Naive thymus-derived CD8-positive, alpha-beta T cell (primary cell): ENCODE measurements at places on chromosomes 6 and 20.

DNA sequence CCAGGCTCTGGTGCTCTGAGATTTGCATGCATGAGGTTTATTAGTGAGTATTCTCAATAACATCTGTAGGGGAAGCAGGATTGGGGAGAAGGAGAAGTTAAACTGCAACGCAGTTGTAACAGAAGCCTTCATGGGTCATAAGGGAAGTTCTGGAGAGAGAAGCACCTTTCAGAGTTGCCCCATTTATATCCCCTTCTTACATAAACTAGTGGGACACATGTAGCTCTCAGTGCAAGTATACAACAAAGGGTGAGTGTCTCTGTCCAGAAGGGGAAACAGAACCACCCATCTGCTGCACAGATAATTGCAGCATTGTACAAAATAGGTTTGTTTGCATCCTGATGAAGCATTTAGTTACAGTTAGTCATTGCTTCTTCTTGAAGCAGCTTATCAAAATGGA is 4.3 kb upstream of the ADGB start:
- DNase-seq = no peak

DNA sequence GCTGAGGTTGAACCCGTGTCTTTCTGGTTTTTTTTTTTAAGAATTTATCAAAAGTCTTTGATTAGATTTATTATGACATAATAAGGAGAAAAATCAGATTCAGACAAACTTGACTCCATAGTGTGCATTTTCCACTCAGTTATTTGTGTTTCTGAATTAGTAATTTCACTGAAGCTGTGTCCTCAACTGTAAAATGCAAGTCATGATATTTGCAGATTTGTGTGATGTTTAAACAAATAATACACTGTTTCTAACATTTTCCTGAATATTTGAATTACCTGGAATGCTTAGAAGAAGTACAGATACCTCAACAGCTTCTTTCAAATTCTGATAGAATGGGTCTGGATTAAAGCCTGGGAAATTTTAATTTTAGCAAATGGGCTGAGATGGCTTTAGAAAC is 1050.3 kb upstream of the MAP3K7 start:
- no peak for DNase-seq

DNA sequence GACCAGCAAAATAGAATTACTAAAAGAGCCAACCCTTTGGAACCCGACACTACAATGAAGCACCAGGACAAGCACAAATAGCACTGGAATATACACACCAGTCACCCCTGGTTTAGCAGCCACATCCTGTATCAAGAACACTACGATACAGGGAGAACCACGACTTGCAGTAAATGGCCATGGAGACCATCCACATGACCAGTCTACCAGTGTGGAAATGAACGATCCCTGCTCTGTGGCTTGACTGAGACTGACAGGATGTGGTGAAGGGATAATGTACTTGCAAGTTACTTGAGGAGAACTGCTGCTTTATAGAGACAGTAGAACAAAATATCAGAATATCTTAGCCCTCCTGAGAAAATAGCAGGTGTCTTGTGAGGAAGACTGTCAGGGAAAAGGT is 169.6 kb downstream of the COL9A1 start:
- DNase-seq = no peak

DNA sequence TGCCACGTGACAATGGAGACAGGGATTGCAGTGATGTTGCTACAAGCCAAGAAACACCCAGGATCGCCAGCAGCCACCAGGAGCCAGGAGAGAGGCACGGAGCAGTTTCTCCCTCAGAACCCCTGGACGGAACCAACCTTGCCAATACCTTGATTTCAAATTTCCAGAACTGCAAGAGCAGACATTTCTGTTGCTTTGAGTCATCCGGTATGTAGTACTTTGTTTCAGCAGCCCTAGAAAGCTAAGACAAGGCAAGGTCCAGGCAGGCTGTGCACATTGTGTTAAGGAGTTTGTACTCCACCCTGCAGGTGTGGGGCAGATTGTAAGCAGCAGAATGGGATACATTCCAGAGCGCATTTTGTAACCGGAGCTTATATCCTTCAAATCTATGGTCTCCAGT is 48.3 kb downstream of the TRERF1 start:
- no peak for DNase-seq

- no peak for DNase-seq
Observed at GRCh38 chr6:40762981-40763380, 175.8 kb upstream of the LRFN2 start.

- no peak for DNase-seq
Observed at GRCh38 chr6:80789912-80790570, 683.6 kb downstream of the BCKDHB start.
